ENCODE measurements at places on chromosomes 4 and X. TPM values are rescaled to one million over a fixed set of nuclear protein-coding genes. Genes with fewer than 3 reads are reported as not detected.

Gene CXorf49
- total RNA-seq, result 2.2 TPM

Gene XK
- total RNA-seq, result 0.66 TPM

Gene RADX
- total RNA-seq, result 1.2 TPM

Gene NDNF
- 3.1 TPM for total RNA-seq

Gene NAP1L3
- 3.8 TPM for total RNA-seq

Gene ADH1A
- total RNA-seq, result 0.19 TPM

Gene MTNR1A
- 0.05 TPM for total RNA-seq

Gene BMX
- total RNA-seq, result 0.57 TPM

Gene RWDD4
- 25.6 TPM for total RNA-seq

Gene UGT2B11
- 0.05 TPM for total RNA-seq

Gene MGAT4D
- total RNA-seq, result not detected

Gene TMPRSS11B
- total RNA-seq, result 0.05 TPM

Gene PAGE1
- not detected for total RNA-seq

Gene NMU
- 2.5 TPM for total RNA-seq

Gene DCAF4L1
- 0.09 TPM for total RNA-seq

Gene RAB9B
- total RNA-seq, result 1.5 TPM

Gene YY2
- 0.47 TPM for total RNA-seq

Gene PLXNB3
- 0.14 TPM for total RNA-seq

Gene TMEM156
- 15.0 TPM for total RNA-seq
